ENCODE measurements at places on chromosomes 4 and X.

GRCh38 chr4:1577822-1578217 is 106.3 kb downstream of the FAM53A start:
- no peak for DNase-seq

DNA sequence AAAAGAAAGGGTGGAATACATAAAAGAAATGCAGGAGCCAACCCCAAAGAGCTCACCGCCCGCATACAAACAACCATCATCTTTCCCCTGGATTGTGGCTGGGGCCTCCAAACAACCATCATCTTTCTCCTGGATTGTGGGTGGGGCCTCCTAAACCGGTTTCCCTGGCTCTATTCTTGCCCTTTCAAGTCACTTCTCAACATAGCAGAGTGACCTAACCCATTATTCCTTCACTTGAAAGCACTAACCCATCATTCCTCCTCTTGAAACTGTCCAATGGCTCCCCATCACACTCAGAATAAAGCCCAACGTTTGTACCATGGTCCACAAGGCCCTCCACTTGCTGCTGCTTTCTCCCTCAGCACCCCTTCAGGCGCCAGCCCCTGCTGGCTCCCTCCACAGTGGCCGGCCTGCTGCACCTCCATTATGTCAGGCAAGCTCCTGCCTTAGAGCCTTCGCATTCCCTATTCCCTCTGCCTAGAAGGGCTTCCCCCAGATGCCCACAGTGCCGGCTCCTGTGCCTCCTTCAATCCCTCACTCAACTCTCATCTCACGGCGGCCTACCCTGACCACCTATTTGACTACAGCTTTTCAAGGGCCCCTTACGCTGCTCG is 24.1 kb downstream of the SMIM43 start:
- DNase-seq, result no peak

- peak; percentile 19 for DNase-seq
These were observed 594.7 kb upstream of the GALNT7 start for GRCh38 chr4:172573899-172574298.

DNA sequence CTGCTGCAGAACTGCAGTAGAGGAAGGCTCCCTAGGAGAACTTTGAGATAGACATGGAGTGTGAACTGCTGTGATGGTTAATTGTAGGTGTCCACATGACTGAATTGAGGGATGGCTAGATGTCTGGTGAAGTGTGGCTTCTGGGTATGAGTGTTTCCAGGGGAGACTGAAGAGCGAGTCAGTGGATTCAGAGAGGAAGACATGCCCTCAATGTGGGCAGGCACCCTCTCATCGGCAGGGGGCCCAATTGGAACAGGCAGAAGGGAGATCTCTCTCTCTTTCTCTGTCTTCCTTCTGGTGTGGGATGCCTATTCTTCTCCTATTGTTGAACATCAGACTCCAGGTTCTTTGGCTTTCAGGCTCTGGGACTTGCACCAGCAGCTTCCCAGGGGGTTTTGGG is 304.7 kb upstream of the GATB start:
- no peak for DNase-seq

DNA sequence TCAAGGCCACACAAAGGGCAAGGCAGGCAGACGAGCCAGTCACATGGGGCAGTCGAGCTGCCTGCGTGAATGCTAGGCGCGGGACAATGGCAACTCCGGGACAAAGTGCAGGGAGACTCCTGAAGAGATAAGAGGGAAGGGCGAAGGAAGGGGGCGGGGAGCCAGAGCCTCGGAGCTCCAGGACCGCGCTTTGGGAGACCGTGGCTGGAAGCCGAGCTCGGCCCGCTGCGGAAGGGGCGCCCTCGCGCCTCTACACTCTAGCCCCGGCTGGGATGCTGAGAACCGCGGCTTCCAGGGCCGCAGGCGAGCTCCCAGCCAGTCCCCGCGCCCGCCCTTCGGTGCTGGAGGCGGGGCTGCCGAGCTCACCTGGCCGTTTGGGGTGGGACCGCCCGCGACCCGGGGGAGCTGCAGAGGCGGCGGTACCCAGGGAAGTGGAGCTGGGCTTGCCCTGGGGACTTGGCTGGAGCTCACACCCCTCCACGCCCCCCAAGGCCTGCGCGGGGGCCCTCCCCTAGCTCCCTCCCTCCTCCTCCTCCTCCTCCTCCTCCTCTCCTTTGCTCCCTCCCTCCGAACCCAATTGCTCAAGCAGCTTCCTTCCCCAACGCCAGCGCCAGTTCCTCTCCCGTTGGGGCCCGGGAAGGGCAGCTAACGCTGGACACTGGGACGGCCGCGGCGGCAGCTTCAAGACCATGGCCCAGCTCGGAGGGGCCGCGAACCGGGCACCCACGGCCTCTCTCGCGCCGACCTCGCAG is at the start of gene SOWAHD:
Gene SOWAHD, plus strand, starts transcription at position 610 of the 752 bp plus-strand sequence. Its CDS starts 80 bp downstream, at position 690.
- no peak for DNase-seq

- no peak for DNase-seq
These were observed 149.8 kb upstream of the TENM3 start for GRCh38 chr4:182093431-182093831.

- no peak for DNase-seq
These were observed 502.5 kb downstream of the SPRY1 start for GRCh38 chr4:123898946-123899666.

GRCh38 chr4:123398853-123399626 is 2.4 kb downstream of the SPRY1 start:
- peak; percentile 52 for DNase-seq

DNA sequence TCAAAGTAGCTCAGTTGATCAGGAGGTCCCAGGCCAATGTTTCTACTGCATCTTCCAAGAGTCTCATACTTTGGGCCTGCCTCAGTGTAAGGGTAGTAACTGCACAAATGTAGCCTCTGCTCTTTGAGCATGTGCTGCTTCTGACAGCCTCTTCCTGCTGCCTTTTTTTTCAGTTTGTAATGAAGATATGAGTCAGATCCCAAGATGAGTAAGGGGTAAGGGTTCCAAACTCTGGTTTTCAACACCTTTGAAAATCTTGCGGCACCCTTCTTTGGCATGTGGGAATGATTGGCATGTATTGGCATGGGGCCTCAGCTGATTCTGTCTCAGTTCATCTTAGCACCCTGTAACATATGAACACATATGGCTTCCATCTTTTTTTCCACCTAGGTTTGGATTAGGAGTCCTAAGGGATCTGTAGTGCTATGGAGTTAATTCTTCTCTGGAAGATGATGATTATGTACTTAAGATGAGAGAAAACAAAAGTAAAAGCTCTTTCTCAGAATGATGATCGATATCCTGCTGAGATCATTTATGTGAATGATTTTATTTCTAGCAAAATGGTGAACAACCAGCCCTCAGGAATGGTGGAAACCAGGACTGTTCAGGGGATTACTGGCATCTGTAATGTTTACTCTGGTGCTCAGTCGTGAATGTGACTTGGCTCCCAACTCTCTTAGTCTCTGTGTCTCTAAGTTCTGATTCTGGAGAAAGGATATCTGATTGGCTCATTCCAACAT is 118.7 kb upstream of the PRPS2 start:
- no peak for DNase-seq

DNA sequence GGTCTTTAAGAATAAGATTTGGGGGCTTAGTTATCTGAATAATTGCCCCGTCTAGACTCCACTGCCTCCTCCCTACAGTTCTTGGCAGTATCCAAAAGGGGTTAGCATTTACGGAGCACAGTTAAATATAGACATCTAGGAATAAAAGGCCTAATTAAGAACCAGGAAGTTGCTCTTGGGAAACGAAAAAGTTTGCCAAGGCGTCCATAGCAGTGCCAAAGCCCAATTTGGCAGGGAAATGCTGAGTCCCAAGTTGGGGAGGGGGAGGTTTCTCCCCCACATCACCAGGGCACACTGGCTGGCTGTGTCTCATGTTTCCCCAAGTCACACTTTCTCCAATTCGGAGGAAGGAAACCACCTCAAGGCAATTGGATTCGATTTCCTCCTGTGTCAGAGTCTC is 338.7 kb downstream of the FBXW7 start:
- DNase-seq, result no peak

- DNase-seq, result peak; percentile 21
These were observed 1.1 kb upstream of the LIN54 start for GRCh38 chr4:83011689-83012199.

GRCh38 chrX:152913346-152913745 is 15.5 kb downstream of the ZNF185 start:
- DNase-seq, result no peak

DNA sequence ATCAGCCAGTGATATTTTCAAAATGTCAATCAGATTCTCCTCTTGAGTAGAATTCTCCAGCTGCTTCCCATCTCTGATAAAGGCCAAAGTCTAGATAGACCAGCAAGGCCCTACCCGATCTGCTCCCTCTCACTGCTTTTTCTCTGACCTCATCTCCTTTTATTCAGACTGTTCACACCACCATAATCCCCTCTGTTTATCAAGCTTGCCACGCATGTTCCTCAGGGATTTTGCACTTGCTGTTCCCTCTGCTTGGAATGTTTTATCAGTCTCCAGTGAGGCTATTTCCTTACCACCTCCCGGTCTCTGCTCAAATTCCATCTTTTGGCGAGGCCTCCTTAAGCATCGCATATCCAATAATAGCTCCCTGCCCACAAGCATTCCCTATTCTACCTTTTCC is 20.1 kb downstream of the NOCT start:
- no peak for DNase-seq

- no peak for DNase-seq
These were observed 42.5 kb downstream of the BTC start for GRCh38 chr4:74751856-74752255.

DNA sequence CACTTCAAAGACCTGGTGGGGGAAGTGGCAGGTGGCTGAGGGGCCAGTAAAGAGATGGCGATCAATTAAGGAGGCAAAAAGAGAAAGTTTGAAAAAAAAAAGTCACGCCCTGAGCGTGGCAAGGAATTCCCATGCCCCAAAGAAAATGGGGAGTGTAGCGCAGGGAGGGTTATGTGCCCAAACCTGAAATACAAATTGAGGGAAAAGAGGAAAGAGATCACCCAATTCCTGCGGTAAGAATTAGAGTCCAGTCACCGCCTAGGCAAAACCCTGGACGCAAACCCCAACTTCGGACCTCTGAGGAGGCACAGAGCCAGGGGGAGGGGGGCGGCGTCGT is 595 bp downstream of the ENOX2 start:
- DNase-seq, result no peak

DNA sequence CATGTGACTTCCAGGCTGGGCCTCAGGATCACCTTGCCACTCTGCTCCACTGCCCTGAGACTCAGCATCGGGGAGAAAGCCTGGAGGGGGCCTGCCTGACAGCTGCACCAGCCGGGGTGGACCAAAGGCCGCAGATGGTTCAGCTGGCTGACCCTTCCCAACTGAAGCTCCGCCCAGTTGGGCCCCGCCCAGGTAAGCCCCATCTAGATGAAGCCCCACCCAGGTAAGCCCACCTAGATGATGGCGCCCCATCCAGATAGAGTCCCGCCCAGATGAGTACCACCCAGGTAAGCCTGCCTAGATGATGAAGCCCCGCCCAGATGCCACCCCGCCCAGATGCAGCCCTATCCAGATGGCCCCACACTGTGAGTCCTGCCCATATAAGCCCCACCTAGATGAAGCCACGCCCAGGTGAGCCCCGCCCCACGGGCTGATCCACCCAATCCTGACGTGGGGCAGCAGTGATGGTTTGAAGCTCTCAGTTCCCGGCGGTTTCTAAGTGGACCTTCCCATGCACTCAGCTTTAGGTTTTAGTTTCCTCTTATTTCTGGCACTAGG is 10.0 kb downstream of the ZFYVE28 start:
- DNase-seq, result no peak

DNA sequence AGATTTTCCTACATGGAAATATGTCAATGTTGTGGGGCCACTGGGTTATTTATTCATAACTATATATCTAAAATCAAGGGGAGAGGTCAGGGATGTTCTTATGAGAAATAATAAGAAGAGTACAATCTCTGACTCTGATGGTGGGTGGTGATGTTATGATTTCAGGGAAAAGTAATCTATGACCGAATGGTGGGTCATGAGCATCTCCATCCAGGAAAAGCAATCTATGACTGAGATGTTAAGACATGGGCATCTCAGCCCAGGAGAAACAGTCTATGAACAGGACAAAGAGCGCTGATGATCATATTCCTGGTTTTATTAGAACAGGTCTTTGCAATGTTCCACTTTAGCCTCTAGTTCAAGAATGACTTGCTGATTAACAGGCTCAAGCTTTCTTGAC is 137.1 kb downstream of the ARSF start:
- DNase-seq, result no peak

GRCh38 chr4:98491899-98492559 is 166.4 kb downstream of the TSPAN5 start:
- no peak for DNase-seq

DNA sequence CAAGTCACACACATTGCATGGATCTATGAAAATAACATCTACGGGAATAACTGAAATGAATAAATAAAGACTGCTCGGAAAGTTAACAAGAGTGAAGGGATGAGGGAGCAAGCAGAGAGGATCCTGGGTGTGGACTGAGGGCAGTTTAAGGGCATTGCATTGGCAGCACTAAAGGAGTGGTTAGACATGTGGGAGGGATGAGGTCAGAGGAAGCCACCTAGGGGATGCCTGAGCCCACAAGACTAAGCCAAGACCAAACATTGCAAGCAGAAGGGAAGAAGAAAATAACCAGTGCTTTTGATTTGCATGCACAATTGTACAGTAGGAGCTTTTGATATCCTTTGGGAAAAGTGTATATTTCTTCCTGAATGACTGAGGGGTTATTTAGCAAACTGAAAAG is 106.1 kb downstream of the MSL3 start:
- no peak for DNase-seq

GRCh38 chrX:1262369-1262768 is 6.2 kb upstream of the CSF2RA start:
- DNase-seq, result no peak

All from kidney capillary endothelial cell (primary cell).